ENCODE measurements at places on chromosomes 5 and 9.

DNA sequence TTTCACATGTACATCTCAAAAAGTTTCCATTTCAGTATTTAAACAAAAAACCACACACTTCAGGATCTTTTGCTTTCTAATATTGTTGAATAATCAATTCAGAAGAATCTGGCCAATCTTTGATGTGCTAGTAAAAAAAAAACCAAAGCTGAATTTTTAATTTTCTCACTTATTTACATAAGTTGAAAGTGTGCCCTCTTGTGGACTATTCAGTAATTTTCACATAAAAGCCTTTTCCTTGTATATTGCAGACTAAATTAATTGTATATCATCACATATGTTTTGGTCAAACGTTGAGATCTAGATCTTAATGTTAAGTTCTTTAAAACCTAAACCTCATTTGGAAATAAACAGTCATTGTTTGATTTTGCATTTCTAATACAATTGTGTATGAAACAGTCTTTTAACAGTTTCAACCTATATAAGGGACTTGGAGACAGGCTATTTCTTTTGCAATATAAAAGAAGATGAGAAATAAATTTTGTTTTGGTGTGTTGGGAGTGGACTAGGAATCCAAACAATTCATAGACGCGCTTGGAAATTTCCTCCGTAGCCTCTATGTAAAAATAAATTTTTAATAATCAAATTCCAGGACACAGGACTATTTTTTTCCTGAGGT, 68.1 kb downstream of the NIPBL start:
- no peak for DNase-seq

- DNase-seq = no peak
These were observed 344.8 kb downstream of the ARRDC3 start for GRCh38 chr5:91038180-91038808.

GRCh38 chr9:133594310-133594709, 14.9 kb downstream of the FAM163B start:
- DNase-seq = no peak

DNA sequence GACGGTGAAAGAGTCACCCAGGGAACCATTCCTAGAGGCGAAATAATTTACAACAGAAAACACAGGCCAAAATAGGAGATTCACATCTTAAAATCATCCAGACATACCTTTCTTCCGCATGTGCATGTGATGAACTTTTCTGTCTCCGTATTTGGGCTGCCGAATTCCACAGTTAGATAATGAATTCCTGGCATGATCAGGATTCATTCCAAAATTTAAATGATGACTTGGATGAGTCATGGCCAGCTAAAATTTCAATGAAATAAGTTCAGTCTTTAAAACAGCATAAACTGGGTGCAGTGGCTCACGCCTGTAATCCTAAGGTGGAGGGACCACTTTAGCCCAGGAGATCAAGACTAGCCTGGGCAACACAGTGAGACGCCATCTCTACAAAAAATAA, 82.7 kb downstream of the DROSHA start:
- DNase-seq = no peak

DNA sequence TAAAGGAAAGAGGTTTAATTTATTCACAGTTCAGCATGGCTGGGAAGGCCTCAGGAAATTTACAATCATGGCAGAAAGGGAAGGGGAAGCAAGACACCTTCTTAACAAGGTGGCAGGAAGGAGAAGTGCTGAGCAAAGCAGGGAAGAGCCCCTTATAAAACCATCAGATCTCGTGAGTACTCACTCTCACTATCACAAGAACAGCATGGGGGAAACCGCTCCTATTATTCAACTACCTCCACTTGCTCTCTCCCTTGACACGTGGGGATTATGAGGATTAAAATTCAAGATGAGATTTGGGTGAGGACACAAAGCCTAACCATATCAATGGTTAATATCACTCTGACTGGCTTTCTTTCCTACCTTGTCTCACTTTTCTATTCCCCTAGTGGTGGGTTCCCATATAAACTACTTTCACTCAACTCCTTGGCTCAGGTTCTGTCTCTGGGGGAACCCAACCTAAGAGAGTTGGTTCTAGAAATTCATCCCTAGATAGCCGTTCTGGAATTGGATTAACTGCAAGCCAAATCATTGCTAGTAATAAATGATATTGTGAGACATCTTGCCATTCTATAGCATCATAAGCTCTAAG, 749.8 kb upstream of the GRAMD2B start:
- DNase-seq = no peak

GRCh38 chr9:2164268-2164667, 149.1 kb downstream of the SMARCA2 start:
- no peak for DNase-seq

GRCh38 chr5:88956416-88956815, 73.4 kb upstream of the MEF2C start:
- no peak for DNase-seq

DNA sequence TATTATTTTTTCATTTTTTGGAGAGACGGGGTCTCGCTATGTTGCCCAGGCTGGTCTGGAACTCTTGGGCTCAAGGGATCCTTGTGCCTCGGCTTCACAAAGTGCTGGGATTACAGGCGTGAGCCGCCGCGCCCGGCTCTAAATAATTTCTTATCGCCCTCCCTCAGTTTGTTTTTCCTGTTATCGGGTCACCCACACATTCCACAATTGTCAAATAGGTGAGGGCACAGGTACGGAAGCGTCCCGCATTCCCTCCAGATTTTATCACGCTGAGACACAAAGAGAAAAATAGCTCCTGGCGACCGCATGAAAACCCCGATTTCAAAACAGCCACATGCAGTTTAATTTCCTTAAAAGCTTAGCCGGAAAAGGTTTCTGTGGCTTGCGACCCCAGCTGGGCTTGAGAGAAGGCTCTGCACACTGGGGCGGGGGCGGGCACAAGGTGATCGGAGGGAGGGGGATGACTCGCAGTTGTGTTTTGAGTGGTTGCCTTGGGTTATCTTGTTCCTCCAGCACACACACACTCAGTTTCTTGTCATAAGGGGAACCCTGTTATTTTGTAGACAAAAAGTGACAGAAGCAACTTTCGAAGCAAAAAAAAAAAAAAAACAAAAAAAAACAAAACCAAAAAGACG, 717 bp upstream of the IQGAP2 start:
- peak; percentile 63 for DNase-seq

DNA sequence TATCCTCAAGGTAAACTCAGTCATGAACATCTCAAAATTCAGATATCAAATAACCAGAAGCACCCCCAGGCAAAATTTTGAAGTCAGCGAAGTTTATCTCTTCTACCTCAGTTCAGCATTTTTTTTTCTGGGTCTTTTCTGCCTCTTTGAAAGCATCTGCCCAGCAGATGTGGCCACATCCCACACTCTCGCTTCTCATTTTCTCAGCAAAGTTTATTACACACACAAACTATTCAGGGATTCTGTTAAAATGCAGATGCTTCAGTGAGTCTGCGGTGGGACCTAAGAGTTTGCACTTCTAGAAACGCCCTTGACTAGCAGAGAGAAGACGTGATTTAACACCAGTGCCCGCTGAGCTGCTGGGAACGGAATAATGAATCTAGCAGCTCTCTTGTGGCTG, 19.3 kb downstream of the RASEF start:
- DNase-seq = no peak

DNA sequence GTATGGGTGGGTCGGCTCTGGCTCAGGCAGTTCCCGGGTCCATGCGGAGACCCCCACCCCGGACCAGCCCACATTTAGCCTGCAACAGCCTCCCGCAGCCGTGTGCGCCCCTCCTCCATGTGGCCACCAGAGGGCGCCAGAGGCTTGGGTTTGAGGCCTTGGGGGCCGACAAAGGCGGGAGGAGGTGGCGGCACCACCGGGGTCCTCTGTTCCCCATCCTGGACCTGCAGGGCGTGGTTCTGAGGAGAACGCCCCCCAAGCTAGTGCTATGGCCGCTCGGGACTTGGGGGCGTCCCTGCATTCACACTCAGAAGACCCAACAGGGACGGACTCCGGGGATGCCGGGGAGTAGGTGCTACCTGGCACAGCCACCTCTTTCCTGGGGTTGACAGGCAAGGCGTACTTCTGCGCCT, 16.5 kb downstream of the ASS1 start:
- peak; percentile 66 for DNase-seq

DNA sequence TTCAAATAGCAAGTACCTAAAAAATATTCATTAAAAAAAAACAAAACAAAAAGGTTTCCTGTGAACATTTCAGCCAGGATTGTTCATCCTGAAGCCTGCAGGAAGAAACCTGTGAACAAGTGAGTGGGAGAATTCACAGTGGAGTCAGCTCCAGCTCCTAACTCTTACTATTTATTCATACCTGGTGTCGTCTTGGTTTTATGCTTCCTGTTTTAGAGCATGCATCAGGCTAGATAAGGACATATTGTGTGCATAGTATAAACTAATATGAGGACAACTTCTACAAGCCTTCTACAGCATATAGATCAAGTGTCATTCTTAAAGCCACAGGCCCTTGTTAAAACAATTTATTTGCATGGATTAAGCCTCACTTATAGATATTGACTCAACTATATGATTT, 169.9 kb downstream of the EFNA5 start:
- DNase-seq = no peak

- no peak for DNase-seq
These were observed 37.2 kb downstream of the NREP start for GRCh38 chr5:111719773-111720172.

DNA sequence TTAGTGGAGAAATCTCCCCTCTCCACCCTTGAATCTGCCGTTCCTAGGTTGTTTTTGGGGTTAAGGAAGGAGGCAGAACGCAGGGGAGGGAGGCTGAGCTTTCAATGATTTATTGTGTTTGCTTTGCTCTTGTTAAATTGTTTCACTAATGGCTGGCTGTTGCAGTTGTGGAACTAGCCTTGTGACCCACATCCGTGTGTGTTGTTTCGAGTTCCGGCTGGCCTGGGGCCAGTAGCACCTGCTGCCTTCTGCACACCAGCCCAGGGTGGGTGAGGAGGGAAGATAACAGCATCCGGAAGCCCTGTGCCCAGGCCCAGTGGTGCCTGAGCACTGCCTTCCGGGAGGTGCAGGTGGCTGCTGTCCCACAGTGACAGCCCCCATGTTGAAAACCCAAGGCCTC, 3.6 kb downstream of the ERGIC1 start:
- no peak for DNase-seq

DNA sequence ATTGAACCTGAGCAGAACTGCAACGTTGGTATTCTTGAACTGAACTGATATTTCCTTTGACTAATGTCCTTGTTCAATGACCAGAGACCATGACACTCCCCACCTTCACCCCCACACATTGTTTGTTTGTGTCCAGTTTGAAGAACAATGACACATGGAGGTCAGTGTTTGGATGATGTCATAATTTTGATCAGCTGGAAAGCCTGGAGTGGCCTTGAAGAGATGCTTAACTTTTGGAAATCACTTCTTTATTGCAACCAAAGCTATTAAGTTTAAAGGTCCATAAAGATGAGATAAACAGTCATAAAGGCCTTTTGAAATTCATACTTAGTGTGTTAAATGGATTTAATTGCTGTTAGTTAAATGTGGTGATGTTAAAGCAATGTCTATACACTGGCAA, 92.7 kb downstream of the TMC1 start:
- no peak for DNase-seq

GRCh38 chr9:130627051-130627450, 37.3 kb upstream of the PRDM12 start:
- DNase-seq = no peak

DNA sequence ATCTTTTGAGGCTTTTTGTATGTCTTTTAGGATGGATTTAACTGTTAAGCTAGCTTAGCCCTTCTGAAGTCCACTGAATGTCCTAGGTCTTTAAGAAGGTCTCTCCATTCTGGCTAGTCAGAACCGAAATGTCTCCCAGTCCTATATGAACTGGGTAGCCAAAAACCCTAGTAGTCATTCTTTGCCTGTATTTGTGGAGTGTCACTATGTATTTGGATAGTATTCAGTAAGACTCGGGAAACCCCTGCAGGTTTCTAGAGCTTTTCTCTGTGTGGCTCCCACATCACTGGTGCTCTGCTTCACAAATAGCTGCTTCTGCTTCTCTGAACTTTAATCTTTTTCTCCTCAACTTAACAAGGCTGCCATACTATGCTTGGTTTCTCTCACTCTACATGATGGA, 68.0 kb downstream of the RIC1 start:
- DNase-seq = no peak

DNA sequence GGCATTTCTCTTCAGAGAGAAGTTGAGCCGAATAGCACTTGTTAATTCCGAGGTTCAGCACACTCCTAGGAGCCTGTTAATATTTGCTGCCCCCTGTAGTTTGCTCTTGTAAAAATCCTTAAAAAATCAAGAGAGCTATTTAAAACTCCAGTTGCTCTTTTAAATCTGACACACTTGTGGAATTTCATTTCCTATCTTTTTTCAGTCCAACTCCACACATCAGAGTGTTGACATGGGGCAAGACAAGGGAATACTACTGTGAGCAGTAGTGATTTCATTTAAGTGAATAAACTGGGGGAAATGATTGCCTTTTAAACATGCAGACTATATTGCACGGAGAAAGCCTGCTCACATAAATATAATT, 1096.3 kb upstream of the DMAC1 start:
- no peak for DNase-seq

- no peak for DNase-seq
These were observed 13.6 kb upstream of the COL27A1 start for GRCh38 chr9:114141553-114142402.

GRCh38 chr5:170747851-170748250, 35.7 kb upstream of the GABRP start:
- no peak for DNase-seq

DNA sequence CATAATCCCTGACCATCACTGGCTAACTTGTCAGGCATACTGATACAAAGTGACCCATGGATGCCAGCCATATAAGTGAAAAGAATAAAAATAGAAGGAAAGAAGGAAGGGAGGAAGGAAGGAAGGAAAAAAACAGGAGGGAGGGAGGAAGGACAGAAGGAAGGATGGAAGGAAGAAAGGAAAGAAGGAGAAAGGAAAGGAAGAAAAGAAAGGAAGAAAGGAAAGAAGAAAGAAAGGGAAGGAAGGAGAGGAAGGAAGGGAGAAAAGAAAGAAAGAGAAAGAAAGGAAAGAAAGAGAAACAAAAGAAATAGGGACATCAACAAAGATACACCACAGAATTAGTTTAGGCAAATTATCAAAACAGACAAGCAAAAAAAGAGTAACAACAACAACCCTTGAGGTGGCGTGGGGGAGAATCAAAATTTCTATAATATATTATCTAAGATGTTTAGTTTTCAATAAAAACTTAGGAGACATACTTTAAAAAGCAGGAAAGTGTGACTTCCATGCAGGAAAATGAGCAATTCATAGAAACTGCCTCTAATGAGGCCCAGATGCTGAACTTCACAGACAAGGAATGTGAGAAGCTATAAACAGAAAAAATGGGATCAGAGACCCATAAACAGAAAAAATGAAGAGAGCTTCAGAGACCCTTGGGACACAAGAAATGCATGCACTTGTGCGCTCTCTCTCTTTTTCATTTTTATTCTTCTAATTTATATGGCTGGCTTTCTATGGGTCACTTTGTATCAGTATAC, 96.1 kb upstream of the NFIL3 start:
- no peak for DNase-seq
